ENCODE measurements at places on chromosomes 16 and 17.

DNA sequence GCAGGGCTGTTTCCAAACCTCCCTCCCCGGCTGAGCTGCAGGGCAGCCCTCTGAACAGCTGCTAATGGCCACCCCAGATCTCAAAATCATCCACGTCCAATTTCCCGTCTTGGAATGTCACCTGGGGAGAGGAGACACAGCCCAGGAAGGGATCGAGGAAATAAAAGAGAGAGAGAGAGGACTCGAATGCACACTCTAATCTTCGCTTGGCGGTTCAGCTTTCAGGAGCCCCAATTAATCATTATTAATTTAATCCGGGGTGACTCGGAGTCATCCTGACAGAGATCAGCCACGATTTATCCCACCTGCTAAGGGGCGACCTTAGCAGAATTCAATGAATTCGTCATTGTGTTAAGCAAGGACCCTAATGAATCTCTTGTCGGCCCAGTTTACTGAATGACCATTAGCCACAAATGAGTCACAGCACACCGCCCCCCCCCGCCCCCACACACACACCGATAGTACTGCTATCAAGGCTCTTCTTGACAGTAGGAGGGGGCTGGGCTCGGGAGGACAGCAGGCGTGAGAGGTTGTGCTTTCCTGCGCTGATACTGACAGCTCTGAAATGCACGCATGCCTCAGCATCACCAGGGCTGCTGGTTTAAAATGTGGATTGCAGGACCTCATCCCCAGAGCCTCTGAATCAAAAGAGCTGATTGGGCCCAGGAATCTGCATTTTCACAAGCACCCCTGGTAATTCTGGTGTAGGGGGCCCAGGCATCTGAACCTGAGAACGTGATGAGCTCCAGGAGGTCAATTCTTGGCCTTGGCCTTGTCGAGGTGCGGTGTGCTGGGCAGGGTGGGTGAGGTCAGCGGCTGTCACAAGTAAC, 190.0 kb upstream of the CIBAR2 start:
- DNase-seq, result no peak

- DNase-seq, result no peak
These were observed 33.5 kb downstream of the SMURF2 start for GRCh38 chr17:64628641-64629040.

GRCh38 chr16:86573215-86573614, 5.1 kb upstream of the FOXL1 start:
- no peak for DNase-seq

DNA sequence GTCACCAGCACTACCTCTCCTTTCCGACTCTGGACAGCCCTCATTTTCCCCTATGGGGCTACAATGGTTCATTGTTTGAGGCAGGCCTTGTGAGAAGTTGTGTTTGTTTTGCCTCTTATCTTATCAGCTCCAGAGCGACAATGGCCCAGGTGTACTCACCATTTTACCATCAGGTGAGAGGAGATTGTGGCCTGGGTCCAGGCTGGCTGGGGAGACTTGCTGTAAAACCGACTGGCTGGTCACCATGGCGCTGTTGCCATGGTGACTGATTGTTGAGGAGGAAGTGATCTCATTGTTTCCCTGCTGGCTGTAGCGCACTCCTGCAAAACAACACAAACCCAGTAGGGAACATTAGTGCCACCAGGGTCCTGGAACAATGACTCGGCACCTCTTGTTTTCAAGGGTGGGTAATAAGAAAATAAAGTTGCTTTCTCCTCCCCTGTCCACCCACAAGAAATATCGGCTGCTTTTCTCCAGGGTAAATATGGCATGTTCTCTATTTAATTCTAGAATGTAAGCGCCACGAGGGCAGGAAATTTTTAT, 34.4 kb downstream of the HNF1B start:
- no peak for DNase-seq

GRCh38 chr16:4836727-4837126, 10.4 kb downstream of the GLYR1 start:
- DNase-seq, result no peak

- no peak for DNase-seq
These were observed 1480.2 kb upstream of the CDH8 start for GRCh38 chr16:63516394-63516793.

GRCh38 chr17:45042346-45043120, 8.9 kb downstream of the DCAKD start:
- DNase-seq, result no peak

DNA sequence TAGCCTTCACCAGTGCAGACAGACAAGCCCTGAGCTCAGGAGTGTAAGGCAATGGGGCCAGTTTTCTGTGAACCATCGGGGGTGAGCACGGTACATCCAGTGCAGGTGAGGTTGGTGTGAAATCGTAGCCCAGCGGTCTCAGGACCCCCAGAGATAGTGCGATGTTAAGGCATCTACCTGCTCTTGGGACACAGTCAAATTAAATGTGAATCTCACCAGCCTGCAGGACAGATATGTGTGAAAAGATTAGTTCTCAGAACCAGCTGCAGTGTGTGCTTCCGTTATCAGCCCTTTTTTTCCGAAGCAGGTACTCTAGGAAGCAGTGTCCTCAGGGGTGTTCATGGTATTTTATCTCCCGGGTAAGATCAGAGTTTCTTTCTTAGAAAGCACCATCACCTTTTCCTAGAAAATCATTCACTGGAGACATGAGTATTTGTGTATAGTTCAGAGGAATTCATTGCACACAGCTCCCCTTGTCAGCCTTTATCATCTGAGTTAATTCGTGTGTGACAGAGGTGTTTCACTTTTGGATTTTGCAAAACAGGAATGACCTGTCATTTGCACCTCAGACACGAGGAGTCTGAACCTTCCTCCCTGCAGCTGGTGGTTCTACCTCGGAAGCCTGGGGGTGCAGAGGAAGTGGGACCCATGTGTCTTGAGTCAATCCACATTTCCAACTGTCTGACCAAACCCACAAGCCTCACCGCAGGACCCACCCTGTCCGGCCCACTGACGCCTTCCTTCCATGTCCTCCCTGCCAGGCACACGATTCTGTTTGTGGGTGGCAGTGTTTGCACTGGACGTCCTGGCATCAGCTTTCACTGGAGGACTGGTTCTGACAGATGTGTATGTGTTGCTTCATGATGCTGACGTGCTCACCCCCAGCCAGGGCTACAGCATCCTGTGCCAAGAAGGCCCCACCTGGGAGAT, 107.8 kb downstream of the CLEC16A start:
- DNase-seq, result peak; percentile 91

DNA sequence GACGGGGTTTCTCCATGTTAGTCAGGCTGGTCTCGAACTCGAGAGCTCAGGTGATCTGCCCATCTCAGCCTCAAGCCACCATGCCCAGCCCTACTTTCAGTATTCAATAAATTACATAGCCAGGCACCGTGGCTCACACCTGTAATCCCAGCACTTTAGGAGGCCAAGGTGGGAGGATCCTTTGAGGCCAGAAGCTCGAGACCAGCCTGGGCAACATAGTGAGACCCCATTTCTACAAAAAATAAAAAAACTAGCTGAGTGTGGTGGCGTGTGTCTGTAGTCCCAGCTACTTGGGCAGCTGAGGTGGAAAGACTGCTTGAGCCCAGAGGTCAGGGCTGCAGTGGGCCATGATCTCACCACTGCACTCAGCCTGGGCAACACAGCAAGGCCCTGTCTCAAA, 8.2 kb downstream of the MIEN1 start:
- DNase-seq, result no peak

- DNase-seq, result peak; percentile 54
These were observed 20.9 kb upstream of the CLEC18A start for GRCh38 chr16:69930117-69930776.

DNA sequence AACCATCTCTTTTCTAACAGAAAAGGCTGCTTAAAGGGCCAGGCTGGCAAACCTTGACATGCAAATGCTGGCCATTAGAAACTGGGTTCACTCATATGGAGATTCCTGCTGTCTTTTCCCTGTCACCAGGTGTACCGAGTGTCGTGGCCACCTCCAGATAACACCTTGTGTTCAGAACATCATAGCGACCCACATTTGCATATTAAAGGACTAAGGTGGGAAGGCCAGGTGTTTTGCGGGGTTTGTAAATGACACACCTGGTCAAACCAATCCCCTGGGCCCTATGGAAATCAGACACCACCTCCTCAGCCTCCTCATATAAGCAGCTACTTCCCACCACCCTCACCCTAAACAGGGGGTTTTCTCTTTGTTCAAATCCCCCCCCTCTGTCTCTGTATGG, 2.5 kb upstream of the AIPL1 start:
- DNase-seq, result no peak

- no peak for DNase-seq
These were observed 15.2 kb downstream of the KRT23 start for GRCh38 chr17:40922239-40922638.

GRCh38 chr17:1643293-1643998, 2.1 kb downstream of the SCARF1 start:
- peak; percentile 61 for DNase-seq

GRCh38 chr17:44266402-44267164, 1.4 kb downstream of the SLC4A1 start:
- DNase-seq, result no peak

GRCh38 chr16:65751622-65752521, 614.6 kb upstream of the CDH5 start:
- DNase-seq, result no peak

GRCh38 chr16:57509231-57509923, 23.1 kb upstream of the DOK4 start:
- DNase-seq, result no peak

Data from activated T-cell treated with anti-CD3 and anti-CD28 coated beads, Interleukin-2, amount 50 U/mL, for 48 hours (primary cell).